Suppressor macrophage treated with lipopolysaccharide for 4 hours (primary cell): ENCODE measurements at places on chromosomes 11 and 22.

GRCh38 chr11:122103321-122103720, 12.7 kb downstream of the BLID start:
- no peak for DNase-seq

GRCh38 chr22:35604621-35605368, 12.3 kb downstream of the MB start:
- DNase-seq = peak; percentile 75

DNA sequence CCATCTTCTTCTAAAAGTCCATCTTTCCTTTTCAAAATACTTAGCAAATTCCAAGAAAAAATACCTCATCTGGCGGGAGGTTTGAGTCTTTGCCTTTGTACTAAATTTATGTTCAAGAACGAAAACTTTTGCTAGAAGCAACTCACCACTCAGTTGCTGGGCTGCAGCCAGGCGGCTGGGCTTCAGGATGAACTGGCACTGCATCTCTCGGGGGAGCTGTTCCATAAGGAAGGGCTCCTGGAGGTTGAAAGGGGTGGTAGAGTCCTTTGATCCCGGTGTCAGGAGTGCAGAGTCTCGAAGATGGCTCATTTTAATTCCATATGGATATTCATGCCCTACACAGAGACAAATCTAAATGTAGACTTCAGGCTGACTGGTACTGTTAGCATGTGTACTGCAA, 105.8 kb downstream of the ARHGAP20 start:
- DNase-seq = no peak

- no peak for DNase-seq
Observed at GRCh38 chr11:43989162-43989981, 46.9 kb downstream of the C11orf96 start.

GRCh38 chr11:65317025-65317786, 2.5 kb downstream of the CDC42EP2 start:
- DNase-seq = no peak

- DNase-seq = no peak
Observed at GRCh38 chr11:9057888-9058287, 33.5 kb downstream of the SCUBE2 start.

DNA sequence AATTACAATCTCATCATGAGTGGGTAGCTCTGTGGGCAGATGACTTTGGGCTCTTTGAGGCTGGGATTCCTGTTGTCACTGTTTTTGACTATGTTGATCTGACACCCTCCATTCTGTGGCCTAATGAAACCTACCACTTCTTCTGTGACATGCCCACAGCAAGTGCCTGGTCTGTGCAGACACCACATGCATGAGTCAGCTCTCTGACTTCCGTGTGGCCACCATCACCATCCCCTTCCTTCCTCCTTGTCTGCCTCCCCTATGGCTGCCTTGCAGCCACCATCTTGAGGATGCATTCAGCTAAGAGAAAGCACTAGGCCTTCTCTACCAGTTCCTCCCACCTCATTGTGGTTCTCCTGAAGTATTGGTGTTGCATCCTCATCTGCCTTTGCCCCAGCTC, 15.3 kb upstream of the OR10V1 start:
- peak; percentile 32 for DNase-seq

- no peak for DNase-seq
Observed at GRCh38 chr22:41870786-41871185, 37.9 kb downstream of the SREBF2 start.

DNA sequence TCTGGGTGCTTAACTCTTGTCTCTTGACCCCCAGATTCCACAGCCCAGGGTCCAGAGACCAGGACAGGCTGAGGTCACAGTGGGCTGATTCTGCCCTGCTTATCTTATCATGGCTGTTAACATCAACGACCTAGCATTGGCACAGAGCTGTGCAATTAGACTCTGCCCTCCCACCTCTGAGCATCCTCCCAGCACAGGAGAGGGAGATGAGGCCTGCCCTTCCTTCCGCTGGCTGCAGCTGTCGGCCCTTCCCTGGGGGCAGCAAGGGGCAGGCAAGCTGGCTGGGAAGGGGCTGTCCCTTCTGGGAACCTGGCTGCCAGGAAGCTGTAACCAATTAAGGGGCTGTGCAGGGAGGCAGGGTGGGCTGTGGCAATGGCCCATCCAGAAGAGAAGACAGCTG, 22.5 kb downstream of the LRRC10B start:
- no peak for DNase-seq

- DNase-seq = no peak
Observed at GRCh38 chr11:17483505-17483904, 6.9 kb upstream of the ABCC8 start.

- no peak for DNase-seq
Observed at GRCh38 chr22:19774628-19775027, 14.1 kb downstream of the TBX1 start.

DNA sequence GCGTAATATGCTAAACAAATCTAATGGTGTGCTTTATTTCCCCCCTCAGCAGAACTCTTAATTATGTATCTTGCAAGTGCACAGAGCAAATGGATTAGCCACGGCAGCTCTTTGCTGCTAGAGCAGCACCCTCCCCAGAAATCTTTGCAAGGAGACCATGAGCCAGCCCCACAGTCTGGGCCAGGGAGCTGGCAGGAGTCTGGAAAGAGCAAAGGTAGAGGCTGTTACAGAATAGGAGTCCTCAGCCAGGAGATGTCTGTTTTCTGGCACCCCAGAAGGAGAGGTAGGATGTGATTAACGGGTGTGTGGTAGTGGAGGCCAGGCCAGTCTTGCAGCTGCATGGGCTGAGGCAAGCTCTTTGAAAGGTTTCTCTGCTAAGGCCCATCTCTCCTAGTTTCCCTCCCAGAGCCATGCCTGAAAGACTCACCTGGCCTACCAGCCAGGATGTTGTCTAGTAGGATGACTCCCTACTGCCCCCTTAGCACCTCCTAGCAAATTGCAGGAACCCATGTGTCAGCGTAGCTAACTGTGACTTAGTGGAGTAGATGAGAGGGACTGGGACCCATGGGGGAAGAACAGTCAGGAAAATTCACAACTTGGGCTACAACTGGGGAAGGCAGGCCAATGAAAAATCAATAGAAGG, 557.2 kb downstream of the BUD13 start:
- DNase-seq = no peak

DNA sequence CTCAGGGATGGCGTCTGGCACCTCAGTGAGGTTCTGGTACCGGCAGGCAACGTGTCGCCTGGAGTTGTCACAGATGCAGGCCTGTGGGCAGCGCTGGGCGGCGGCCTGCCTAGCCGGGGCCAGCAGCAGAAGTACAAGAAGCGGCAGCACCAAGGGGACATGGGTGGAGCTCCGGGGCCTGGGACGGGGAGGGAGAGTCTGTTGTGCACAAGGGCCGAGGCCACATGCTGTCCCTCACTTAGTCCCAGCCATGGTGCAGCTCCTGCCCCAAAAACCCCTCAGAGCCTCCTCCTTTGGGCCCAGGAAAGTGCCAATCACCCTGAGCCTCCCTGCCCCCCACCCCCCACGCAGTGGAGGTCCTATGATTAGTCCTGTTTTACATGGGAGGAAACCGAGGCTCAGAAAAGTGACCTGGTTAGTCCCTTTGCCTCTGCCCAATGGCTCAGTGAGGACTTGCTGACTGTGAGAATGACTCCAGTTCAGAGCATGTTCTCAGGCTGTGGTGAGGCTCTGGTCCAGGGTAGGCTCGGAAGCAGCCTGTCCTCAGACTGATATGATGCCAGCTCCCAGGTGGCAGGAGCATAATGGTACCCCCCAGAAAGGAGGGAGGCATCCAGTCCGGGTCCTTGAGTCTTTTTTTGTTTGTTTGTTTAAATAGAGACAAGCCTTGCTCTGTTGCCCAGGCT, 1.1 kb downstream of the CHADL start:
- no peak for DNase-seq

DNA sequence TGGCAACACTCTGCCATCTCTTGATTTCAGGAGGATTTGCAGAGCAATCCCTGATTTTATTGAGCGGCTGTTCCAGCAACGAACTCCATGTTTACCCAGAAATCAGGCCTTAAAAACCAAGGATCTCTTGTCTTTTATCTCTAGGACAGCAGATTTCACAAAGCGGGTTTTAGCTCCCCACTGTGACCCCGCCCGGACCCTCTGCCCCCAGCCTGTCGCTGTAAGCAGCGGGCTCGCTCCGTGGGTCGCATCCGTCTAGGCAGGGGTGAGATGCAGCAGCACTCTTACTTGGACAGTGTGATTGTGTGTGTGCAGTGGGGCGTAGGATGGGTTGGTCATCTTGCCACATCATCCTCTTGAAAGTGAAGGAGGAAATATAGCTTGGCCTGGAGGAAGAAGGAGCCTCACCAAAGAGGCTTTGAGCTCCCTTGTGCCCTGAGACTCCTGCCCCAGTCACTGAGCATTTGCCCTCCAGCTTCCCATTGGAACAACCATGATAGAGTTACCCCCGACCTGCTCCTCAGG, 189.2 kb upstream of the TBCEL start:
- no peak for DNase-seq

DNA sequence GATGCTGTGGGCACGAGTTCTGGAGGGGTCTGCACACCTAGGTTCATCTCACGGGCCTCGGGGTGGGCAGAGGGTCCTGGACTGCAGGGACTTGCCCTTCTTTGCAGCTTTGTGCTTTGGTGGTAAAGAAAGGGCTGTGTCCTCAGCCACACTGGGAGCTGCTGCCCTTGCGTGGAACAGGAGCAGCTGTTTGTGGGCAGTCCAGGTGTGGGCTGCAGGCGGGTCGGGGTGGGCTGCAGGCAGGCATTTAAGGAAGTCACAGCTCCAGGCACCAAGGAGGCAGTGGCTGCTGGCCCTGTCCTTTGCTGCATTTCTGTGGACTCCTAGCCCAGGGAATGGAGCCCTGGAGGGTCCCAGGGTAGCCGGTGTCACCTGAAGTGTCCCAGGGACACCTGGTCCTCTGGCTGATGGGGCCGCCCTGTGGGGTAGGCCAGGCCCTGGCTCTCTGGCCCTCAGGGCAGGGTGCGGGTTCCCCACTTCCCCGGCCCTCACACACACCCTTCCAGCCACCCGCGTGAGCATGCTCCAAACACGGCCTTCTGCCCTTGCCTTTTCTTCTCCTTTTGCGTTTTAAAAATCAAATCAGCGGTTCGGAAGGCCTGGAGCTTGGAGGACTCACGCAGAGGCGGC, 1240.3 kb downstream of the BRD1 start:
- DNase-seq = no peak

DNA sequence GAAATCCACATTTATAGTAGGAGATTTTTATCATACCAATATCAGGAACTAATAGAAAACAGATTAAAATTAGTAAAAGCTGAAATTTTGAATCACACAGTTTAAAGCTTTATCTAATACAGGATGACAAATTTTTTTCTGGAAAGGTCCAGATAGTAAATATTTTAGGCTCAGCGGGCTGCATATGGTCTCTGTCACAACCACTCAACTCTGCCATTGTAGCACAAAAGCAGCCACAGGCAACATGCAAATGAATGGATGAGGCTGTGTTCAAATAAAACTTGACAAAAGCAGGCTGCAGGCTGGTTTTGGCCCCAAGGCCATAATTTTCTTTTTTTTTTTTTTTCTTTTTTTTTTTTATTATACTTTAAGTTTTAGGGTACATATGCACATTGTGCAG, 108.2 kb upstream of the CCDC90B start:
- no peak for DNase-seq

- DNase-seq = no peak
Observed at GRCh38 chr22:20092477-20092854, 12.4 kb downstream of the DGCR8 start.

GRCh38 chr11:33320814-33321330, 63.7 kb downstream of the HIPK3 start:
- no peak for DNase-seq

GRCh38 chr11:131690362-131690761, 319.9 kb downstream of the NTM start:
- no peak for DNase-seq

DNA sequence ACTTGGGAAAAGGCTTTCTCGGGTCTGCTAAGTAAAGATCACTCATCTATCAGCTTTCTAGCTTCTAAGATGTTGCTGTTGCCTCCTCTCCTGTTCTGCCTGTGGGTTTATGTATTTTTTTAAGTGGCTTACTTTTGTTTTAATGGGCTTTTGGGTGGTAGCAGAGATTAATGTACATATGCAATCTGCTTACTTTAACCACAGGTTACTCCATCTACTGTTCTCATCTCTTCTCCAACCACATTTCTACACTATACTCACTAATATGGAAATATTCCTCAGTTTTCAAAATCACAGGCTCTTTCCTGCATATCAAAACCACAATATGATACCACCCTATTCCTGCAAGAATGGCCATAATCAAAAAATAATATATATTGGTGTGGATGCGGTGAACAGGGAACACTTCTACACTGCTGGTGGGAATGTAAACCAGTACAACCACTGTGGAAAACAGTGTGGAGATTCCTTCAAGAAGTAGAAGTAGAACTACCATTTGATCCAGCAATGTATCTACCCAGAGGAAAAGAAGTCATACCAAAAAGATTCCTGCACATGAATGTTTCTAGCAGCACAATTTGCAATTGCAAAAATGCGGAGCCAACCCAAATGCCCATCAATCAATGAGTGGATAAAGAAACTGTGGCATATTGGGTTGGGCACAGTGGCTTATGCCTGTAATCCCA, 288.8 kb downstream of the SWAP70 start:
- no peak for DNase-seq

GRCh38 chr11:68173926-68174325, 39.2 kb downstream of the KMT5B start:
- no peak for DNase-seq

DNA sequence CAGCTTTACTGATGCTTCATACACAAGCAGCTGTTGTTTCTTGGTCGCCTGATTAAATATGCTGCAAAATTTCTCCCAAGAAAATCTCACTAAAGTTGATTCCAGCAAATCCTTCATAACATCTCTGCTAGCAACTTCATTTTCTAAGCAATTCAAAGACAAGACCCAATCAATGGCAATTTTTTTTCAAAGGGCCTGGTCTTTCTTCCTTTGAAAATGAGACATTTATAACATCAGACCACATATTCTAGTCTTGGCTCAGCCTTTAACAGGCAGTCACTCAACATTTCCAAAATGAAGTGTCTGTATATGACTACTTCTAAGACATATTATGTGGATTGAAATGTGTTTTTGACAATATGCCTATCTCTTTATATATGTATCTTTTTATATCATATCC, 702.6 kb downstream of the KCNA4 start:
- no peak for DNase-seq

DNA sequence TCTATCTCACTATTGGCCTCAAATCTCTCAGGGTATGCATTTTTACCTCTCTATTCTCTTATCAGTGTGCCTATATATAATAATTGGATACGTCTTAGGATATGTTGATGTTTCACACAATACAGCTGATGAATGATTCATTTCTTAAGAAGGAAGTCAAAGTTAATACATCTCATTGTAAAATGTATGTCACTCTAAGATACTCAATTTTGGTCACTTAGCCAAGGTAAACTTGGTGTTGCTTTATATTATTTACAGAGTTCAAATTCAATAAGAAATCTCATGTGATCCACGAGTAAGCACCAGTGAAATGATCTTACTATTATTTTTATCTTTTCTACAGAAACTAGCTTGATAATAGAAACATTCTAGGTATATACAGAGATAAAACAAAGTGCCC, 1266.5 kb downstream of the JRKL start:
- no peak for DNase-seq

GRCh38 chr22:36366291-36366708, 21.5 kb downstream of the MYH9 start:
- peak; percentile 35 for DNase-seq
